ENCODE measurements at places on chromosomes 12 and 14. TPM values are rescaled to one million over a fixed set of nuclear protein-coding genes. Genes with fewer than 3 reads are reported as not detected.

RPL10L gene
- not detected for polyA plus RNA-seq

PPHLN1 gene
- 34.7 TPM for polyA plus RNA-seq

ALX1 gene
- not detected for polyA plus RNA-seq

SDR9C7 gene
- not detected for polyA plus RNA-seq

DPPA3 gene
- not detected for polyA plus RNA-seq

VRK1 gene
- polyA plus RNA-seq, result 3.3 TPM

DIP2B gene
- polyA plus RNA-seq, result 32.1 TPM

CCDC196 gene
- not detected for polyA plus RNA-seq

NGB gene
- 0.04 TPM for polyA plus RNA-seq

NEMF gene
- polyA plus RNA-seq, result 21.3 TPM

DNA sequence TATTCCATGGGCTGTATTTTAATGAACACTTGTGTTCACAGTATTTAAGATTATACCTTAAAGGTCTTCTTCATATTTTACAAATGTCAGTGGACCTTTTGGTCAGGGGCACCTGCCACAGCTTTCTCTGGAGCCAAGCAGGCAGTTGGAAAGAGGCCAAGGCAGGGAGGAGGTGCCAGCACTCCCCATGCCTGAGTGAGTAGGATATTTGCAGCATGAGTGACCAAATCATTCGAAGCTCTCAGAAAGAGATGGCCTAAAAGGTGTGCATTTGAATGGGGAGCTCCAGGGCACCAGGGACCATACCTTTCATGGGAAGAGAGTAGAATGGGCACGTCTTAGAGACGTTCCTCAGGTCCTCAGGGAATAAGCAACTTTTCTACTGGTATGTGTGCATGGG is 121.6 kb downstream of the GPR135 start:
- H3K27me3 ChIP-seq, result no peaks in the 10 kb centered on the region
- H3K27ac ChIP-seq, result no peak overlapping the region
- no peak for DNase-seq
- H3K4me1 ChIP-seq, result peaks cover 11% of the 10 kb centered on the region
- peaks cover 3% of the 10 kb centered on the region for H3K36me3 ChIP-seq
- no peak overlapping the region for H3K4me3 ChIP-seq

DNA sequence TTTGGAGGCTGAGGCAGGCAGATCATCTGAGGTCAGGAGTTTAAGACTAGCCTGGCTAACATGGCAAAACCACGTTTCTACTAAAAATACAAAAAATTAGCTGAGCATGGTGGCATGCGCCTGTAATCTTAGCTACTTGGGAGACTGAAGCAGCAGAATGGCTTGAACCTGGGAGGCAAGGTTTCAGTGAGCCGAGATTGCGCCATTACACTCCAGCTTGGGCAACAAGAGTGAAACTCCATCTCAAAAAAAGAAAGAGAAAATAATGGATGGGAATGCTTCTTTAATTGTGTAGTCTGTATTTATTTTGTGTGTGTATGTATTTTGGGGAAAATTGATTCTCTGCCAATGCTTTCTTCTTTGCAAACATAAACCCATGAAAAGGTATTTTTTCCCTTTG is 32.5 kb downstream of the SRGAP1 start:
- H3K4me3 ChIP-seq, result no peak overlapping the region
- no peak for DNase-seq
- H3K4me1 ChIP-seq, result peaks cover 8% of the 10 kb centered on the region
- no peak overlapping the region for H3K27ac ChIP-seq

GRCh38 chr14:53875324-53875897 is 81.2 kb downstream of the BMP4 start:
- no peak for DNase-seq
- no peaks in the 10 kb centered on the region for H3K36me3 ChIP-seq

DNA sequence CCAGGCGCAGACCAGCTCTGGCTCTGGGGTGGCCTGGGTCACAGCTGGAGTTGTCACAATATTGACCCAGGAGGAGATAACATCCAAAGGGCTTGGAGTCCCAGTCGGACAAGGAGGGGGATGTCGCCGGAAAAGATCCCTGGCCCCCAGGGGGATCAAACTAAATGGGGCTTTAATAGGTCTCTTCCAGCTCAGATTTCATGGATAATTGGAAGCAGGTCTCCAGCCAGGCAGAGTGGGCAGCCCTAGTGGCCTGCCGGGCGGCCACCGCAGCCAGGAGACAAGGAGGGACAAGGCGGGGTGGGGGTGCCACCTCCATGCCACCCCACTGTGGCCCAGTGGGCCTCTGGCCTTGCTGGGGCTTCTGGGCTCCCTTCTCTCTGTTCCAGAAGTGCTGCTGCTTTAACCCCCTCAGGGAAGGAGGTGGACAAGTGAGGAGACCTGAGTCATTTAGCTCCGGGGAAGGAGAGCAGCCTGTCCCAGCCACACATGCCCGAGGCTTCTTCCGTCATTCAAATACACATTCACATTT is 23.1 kb upstream of the PGF start:
- no peak for DNase-seq
- H3K36me3 ChIP-seq, result no peaks in the 10 kb centered on the region
- H3K27me3 ChIP-seq, result peaks cover 51% of the 10 kb centered on the region
- no peak overlapping the region for H3K27ac ChIP-seq

DNA sequence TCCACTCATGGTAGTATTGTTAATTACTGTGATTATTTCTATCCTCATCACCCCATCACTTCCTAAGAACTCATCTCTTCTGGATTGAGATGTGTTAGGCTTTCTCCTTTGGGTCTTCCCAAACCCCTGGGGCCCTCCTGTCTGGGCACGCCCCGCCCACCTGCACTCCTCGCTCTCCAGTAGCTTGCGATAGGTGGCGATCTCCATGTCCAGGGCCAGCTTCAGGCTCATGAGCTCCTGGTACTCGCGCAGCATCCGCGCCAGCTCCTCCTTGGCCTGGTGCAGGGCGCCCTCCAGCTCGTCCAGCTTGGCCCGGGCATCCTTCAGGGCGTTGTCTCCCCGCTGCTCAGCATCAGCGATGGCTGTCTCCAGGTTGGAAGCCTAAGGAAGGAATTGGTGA is 6.8 kb downstream of the KRT71 start:
- no peak overlapping the region for H3K4me3 ChIP-seq
- H3K27me3 ChIP-seq, result peaks cover 20% of the 10 kb centered on the region
- no peak for DNase-seq
- no peaks in the 10 kb centered on the region for H3K36me3 ChIP-seq
- H3K4me1 ChIP-seq, result no peaks in the 10 kb centered on the region

DNA sequence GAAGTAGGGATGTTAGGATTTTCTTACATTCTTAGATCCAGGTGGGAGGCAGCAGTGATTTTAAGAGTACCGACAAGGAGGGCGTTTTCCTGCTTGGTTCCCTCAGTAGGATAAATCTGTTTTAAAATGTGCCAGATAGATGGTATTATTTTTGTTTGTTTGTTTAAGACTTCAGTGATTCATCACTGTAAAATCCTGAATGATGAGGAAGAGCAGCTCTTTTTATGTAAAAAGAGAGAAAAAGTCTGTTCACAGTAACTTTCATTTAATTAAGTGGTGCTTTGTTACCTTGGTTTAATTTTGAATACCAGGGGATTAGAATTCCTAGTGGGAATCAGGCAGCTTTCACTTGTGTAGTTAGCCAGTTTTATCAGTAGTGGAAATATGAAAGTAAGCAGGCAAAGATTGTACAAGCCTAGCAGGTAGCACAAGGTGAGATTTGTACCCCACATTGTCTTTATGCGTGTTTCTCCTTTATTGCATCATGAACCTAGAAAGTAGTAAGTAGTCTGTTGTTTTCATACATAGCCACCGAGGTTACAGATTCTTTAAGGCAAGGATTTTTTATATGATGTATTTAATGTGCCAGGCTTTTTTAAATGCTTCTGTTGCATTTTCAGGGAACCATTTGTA is 349.6 kb downstream of the CCDC91 start:
- no peaks in the 10 kb centered on the region for H3K36me3 ChIP-seq
- DNase-seq, result no peak

GRCh38 chr12:128600886-128601285 is 222.9 kb downstream of the SLC15A4 start:
- DNase-seq, result no peak
- no peak overlapping the region for H3K4me3 ChIP-seq
- no peaks in the 10 kb centered on the region for H3K36me3 ChIP-seq
- no peaks in the 10 kb centered on the region for H3K27me3 ChIP-seq
- H3K27ac ChIP-seq, result no peak overlapping the region

DNA sequence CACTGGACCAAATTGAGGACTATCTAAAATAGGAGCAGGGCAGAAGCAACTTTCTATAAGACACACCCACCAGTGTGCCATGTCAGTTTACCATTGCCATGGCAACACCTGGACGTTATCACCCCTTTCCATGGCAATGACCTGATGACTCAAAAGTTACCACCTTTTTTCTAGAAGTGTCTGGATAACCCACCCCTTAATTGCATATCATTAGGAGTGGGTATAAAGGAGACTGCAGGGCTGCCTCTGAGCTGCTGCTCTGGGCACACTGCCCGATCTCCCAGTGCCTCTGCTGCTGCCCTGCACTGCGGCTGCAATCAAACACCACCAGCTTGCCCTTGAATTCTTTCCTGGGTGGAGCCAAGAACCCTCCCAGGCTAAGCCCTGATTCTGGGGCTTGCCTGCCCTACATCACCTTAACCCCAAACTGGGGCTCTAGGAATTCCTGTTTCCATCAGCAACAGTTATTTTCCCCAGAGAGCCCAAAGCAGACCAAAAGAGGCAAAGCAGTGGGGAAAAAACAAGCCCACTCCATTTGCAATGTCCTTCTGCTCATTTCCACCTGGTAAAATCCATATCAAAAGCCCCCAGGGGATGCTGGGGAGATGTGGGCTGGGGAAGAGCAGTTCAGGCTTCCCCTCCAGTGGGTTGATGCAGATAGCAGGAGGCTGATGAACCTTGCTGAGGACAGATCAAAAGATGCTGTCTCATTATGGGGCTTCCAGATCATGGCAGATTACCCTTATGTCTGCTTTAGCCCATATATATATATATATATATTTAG is 129.5 kb upstream of the NCOR2 start:
- H3K36me3 ChIP-seq, result no peaks in the 10 kb centered on the region
- no peak overlapping the region for H3K4me3 ChIP-seq
- H3K27me3 ChIP-seq, result peaks cover 7% of the 10 kb centered on the region
- no peak for DNase-seq
- H3K27ac ChIP-seq, result no peak overlapping the region
- peaks cover 9% of the 10 kb centered on the region for H3K4me1 ChIP-seq

DNA sequence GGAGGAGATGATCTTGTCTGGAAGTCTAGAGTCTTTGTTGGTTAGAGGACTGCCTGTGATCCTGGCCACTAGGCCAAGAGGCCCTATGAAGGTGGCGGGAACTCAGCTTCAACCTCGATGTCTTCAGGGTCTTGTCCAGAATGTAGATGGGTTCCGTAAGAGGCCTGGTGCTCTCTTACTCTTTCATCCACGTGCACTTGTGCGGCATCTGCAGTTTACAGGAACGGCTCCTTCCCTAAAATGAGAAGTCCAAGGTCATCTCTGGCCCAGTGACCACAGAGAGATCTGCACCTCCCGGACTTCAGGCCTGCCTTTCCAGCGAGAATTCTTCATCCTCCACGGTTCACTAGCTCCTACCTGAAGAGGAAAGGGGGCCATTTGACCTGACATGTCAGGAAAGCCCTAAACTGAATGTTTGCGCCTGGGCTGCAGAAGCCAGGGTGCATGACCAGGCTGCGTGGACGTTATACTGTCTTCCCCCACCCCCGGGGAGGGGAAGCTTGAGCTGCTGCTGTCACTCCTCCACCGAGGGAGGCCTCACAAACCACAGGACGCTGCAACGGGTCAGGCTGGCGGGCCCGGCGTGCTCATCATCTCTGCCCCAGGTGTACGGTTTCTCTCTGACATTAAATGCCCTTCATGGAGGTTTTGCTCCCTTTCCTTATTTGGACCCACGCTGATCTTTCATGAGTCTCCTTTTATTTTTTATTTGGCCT is 17.7 kb downstream of the WNT5B start:
- H3K27me3 ChIP-seq, result peaks cover 4% of the 10 kb centered on the region
- peaks cover 38% of the 10 kb centered on the region for H3K4me1 ChIP-seq
- H3K36me3 ChIP-seq, result no peaks in the 10 kb centered on the region

DNA sequence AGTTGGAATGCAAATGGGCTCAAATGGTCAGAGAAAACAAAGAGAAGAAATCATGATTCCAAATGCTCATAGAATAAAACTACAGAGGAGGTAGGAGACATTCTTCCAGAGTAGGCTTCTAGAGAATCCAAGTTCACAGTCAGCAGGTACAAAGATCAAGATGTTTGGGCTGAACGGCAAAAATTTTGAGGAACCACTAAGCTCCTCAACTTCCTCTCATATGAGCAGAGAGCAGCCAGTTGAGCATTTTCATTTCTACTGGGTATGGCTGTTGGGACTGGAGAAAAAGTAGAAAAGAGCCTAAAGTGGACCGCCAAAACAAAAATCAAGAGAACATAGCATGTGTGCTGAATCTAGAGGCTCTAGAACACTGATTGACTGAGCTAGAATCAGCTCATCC is 73.8 kb upstream of the ARID2 start:
- no peak for DNase-seq
- H3K36me3 ChIP-seq, result no peaks in the 10 kb centered on the region
- no peaks in the 10 kb centered on the region for H3K4me1 ChIP-seq
- no peak overlapping the region for H3K4me3 ChIP-seq
- peaks cover 2% of the 10 kb centered on the region for H3K27me3 ChIP-seq

DNA sequence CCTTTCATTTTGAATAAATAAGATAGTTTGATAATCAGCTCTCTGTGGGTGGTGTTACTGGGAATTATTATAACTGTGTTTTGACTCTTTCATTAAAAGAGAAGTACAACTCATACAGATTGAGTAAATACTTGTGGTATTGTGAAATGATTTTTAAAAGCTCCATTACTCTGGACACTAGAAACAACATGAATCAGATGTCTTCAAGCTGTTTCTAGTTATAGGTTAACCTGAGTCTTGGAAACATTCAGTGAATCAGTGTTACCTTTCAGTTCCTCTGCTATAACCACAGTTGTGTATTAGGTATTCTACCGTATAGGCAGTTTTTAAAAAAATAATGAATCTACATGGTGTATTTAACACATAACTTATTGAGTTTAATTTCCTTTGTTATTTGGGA is 128.4 kb upstream of the SSTR1 start:
- H3K27ac ChIP-seq, result no peak overlapping the region
- H3K4me1 ChIP-seq, result no peaks in the 10 kb centered on the region
- no peak overlapping the region for H3K4me3 ChIP-seq
- no peaks in the 10 kb centered on the region for H3K36me3 ChIP-seq
- no peak for DNase-seq

- H3K36me3 ChIP-seq, result no peaks in the 10 kb centered on the region
- no peak overlapping the region for H3K27ac ChIP-seq
- H3K4me1 ChIP-seq, result no peaks in the 10 kb centered on the region
- no peak overlapping the region for H3K4me3 ChIP-seq
- DNase-seq, result no peak
Measured at GRCh38 chr14:82720946-82721345, 1187.3 kb upstream of the SEL1L start.

GRCh38 chr12:19937161-19937560 is 431.2 kb upstream of the PDE3A start:
- H3K27me3 ChIP-seq, result no peaks in the 10 kb centered on the region
- H3K27ac ChIP-seq, result no peak overlapping the region
- no peak for DNase-seq
- no peak overlapping the region for H3K4me3 ChIP-seq

- no peaks in the 10 kb centered on the region for H3K4me1 ChIP-seq
- H3K36me3 ChIP-seq, result no peaks in the 10 kb centered on the region
- no peak overlapping the region for H3K27ac ChIP-seq
- no peak for DNase-seq
Measured at GRCh38 chr12:28129031-28129430, 61.2 kb upstream of the CCDC91 start.
